ENCODE measurements at places on chromosomes 2 and 18. TPM values are rescaled to one million over a fixed set of nuclear protein-coding genes. Genes with fewer than 3 reads are reported as not detected.
A peak's percentile ranks its signal among the peaks of the same experiment; 100 is the strongest.

Gene COMMD1
- polyA plus RNA-seq: 54.3 TPM

Gene NPPC
- polyA plus RNA-seq: 0.29 TPM

Gene CCDC74A
- 0.18 TPM for polyA plus RNA-seq

GRCh38 chr2:226701052-226701451 lies 98.6 kb downstream of the IRS1 start:
- no peak for DNase-seq

DNA sequence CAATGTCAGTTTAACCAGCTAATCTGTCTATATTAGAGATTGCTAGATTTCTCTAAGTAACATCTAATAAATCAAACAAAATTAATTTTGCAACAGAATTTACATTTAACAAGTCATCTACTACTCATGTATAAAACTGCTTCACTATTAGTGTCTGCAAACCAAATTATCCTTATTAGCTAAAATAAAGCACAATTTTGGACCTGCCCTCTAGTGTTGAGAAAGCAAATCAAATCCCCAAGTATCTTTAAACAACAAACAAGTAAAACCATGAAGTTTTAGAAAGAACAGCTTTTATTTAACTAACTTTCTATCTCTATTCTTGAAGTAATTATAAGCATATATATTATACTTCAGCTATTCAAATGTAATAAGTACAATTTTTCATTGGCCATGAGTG lies 113.1 kb upstream of the SP3 start:
- no peak for DNase-seq

- DNase-seq: no peak
Observed at GRCh38 chr2:8248623-8248957, 433.3 kb upstream of the ID2 start.

- DNase-seq: peak; percentile 92
Observed at GRCh38 chr2:237572021-237572741, 5.8 kb downstream of the PRLH start.

Gene SAG
- polyA plus RNA-seq: not detected

- no peak for DNase-seq
Observed at GRCh38 chr2:74092275-74092674, 55.4 kb downstream of the BOLA3 start.

DNA sequence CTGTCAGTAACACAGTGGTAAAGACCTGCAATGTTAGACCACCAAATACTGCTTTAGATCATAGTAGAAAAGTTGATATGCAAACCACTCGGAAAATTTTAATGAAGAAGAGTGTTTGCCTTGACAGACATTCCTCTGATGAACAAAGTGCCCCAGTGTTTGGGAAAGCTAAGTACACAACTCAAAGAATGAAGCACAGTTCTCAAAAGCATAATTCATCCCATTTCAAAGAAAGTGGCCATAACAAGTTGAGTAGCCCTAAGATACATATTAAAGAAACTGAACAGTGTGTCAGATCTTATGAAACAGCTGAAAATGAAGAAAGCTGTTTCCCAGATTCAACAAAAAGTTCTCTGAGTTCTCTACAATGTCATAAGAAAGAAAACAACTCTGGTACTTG lies 27.5 kb downstream of the GEN1 start:
- no peak for DNase-seq

Gene KCNF1
- polyA plus RNA-seq: not detected

Gene CHRND
- 12.5 TPM for polyA plus RNA-seq

DNA sequence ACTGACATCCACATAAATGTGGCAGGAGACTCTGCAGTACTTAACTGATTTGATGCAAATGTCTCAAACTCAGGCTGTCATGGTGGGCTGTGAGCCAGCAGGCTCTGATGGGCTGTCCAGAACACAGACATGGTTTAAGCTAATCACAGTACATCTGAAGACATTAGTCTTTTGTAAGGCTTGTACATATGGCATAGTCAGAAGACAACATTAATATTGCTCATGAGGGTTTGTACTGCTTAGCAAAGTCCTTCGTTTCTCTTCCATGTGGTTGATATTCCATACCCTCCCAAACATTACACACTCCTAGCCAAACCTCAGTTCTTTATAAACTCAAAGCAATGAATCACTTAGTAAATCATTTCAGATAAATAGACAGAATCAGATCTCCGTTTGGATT lies 330.6 kb downstream of the RND3 start:
- no peak for DNase-seq

Gene CCDC141
- 2.8 TPM for polyA plus RNA-seq

GRCh38 chr18:44626807-44627206 lies 53.9 kb upstream of the SETBP1 start:
- no peak for DNase-seq

DNA sequence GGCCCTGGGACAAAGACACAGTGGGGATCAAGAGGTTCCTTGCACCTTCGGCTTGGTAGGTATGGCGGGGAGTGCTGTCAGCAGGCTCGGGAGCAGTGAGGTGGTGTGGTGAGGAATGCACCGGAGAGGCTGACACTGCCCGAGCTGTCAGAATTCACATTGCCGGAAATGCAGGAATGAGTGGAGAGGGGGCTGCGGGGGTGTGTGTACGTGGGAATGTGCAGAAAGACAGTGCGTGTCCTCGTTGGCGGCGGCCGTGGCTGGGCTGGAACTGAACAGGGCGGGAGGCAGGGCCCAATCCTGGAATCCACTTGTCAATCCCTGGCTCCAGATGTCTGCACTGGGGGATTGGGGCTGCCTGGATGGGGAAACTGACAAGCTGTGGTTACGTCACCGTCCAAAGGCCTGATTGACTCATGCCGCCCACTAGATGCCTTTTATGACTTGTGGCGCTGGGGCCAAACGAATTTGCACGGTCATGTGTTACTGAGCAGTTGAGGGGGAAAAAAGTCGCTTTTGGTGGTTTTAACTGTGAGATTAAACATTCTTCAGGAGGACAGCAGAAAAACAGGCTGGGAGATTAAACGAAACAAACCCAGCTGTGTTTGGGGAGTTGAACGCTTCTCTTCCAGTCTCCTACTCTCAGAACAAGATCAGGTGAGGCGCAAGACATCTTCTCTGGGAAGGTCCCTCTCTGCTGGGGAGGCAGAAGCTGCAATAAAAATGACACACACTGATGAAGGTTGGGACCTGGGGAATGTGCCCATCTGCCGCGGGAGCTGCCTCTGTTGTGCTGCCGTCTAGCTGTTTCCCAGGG lies 189.4 kb upstream of the GLI2 start:
- peak; percentile 78 for DNase-seq

GRCh38 chr2:208545403-208546042 lies 138.9 kb downstream of the PTH2R start:
- DNase-seq: no peak

- DNase-seq: no peak
Observed at GRCh38 chr2:123839326-123839725, 185.8 kb upstream of the CNTNAP5 start.

GRCh38 chr18:2406544-2406943 lies 164.8 kb downstream of the METTL4 start:
- DNase-seq: no peak

DNA sequence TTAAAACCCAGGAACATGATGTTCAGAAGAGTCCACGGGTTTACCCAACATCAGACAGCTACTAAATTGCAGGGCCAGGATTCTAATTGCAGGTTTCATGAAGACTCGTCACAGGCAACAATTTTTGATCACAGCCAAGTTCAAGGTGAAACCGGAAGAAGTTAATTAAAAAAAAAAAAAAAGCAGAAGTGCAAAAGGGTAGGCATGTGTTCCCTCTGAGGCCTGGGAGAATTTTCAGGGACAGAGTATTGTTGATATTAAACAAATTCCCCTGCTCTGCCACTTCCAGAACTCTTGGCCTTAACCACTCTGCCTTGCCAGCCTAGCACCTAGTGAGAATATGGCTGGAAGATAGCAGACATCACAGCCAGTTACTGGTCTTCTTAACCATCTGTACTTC lies 99.4 kb upstream of the TRIB2 start:
- DNase-seq: no peak

- no peak for DNase-seq
Observed at GRCh38 chr2:215275824-215276223, 36.0 kb upstream of the ATIC start.

DNA sequence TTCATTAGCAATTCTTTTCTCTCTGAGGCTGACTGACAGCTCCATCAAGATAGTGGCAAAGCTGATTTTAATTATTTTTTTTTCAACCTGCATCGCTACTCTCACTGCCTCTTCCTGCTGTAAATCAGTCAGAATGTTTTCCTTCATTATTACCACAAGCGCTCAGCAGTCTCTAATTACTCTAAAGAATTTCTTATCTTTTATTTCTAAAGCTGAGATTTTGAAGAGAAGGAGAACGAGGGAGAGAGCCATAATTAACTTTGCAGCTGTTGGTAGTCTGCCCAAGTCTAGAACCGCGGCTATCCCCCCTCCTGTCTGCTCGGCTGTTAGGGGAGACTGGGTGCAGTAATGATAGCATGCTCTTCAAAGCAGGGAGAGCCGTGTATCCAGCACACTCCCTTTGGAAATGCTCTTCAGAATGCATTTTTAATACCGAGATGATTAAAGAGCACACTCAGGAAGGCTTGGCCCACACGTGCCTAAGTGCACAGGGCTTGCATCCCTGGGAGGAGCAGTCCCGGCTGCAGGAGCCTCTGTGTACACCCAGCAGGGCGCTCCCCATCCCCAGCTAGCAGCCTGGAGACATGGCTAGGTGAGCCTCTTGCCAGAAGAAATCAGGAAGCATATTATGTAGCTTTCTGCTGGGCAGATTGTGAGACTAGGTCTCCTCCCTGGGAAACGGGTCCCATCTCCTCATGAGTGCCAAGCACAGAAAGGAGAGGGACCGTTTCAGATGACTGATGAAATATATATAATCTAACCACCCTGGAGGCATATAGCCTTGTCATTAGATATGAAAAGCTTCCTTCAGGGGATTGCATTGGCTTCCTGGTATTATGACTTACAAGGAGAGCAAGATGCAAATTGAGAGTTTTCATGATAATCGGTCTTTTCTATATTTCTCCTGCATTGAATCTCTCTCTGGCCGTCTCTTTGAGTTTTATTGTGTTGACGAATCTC lies 555.2 kb downstream of the CMPK2 start:
- DNase-seq: no peak

Gene PLEKHH2
- 0.38 TPM for polyA plus RNA-seq

DNA sequence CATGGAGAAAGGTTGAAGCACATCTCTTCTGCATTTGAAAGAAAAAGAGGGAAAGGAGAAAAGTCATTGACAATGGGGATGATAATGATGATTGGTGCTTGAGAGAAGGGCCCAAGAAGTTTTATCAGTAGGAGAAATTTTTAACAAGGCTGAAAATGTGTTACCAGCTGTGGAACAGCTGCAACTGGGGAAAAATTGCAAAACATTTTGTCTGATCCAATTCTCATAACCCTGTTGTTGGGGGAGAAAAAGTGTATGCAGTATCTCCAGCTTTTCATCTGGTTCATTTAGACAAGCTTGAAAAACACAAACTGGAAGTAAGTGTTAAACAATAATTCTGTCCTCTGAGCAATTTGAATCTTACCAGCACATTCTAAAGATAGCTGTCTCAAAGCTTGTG lies 92.7 kb downstream of the CSRNP3 start:
- DNase-seq: no peak

DNA sequence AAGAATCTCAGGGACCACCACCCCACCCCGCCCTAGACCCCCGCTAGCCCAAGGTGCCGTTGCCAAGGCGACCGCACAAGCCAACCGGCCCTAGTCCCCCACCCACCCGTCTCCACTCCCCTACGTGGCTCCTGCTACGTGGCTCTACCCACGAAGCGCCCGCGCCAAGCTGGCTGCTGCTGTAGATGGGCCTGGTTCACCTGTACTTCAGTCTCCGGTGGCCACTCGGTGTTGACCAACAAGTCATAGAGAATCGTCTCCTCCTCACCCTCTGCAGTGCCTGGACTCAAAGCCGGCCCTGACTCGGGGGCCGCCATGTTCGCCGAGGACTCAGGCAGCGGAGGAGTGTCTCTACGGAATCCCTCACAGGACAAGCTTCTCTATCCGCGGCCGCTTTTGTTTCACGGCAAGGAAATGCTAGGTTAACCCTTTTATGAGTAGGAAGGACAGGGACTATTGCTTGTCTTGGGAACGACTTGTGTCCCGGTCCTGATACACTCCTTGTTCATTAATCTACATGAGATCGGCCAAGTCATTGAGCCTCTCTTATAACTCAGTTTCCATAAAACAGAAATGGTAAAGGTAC lies at the start of gene NBAS:
TSS of gene NBAS (minus strand) at position 347 of the 586 bp plus-strand sequence. CDS start at position 317, 30 bp downstream.
- DNase-seq: peak; percentile 86

DNA sequence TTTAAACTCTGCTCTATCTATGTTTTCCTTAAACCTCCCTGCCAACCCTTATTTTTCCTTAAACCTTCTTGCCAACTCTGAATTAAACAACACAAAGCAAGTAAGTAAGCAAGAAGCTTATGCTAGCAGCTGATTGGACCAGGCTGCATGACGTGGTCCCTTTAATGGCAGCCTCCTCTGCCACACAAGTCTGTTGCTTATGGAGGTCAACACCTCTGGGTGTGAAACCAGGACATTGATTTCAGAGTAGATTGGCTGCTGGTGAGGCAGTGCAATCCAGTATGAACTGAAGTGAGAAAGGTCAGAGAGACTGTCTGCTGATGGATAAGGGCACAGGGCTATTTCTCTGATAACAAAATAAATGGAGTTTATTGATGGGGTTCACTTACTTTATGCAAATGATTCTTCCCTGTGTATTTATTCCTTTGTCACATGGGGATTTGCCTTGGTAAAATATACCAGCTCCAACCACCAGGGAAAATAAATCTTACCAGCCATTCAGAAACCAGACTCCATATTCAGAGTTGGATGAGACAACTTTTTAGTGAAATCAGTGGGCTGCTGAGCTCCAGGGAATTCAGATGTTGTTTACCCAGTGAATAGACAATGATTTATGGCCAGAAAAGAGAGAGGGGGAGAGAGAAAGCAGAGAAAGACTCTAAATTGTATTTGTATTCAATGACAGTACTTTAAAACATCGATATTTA lies 112.2 kb upstream of the NCKAP5 start:
- DNase-seq: no peak

GRCh38 chr18:69985239-69985638 lies 37.6 kb upstream of the CD226 start:
- DNase-seq: no peak

DNA sequence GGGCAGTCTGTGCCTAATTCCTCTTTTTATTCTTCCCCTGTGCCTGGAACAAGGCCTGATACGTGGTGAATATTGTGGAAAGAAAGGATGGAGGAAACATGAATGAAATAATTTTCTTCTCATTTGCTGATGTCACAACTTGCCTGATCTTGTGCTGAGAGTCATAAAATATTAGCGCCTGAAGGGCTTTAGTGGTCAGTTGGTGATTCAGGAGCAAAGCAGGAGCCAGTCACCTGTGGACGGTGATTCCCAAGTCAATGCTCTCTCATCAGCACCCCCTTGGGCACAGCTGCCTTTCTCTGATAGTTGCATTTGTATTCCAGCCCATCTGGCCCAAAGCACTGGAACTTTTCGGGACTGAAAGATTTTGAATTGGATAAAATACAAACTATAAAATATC lies 502.6 kb upstream of the RAB12 start:
- DNase-seq: no peak

Gene LYPD6
- 0.05 TPM for polyA plus RNA-seq

Gene LONRF2
- 5.7 TPM for polyA plus RNA-seq

Gene SLC14A1
- 2.6 TPM for polyA plus RNA-seq

Gene SRD5A2
- polyA plus RNA-seq: 0.01 TPM

Measured in psoas muscle (tissue), 8 donors.